ENCODE measurements at places on chromosomes 7 and 10. TPM values are rescaled to one million over a fixed set of nuclear protein-coding genes. Genes with fewer than 3 reads are reported as not detected.

SFRP4 gene
- 65.8 TPM for total RNA-seq

SPDYE11 gene
- total RNA-seq: not detected

WEE2 gene
- total RNA-seq: not detected

UPK3BL1 gene
- 5.4 TPM for total RNA-seq

AGAP5 gene
- 4.1 TPM for total RNA-seq

LIPM gene
- total RNA-seq: not detected

NCF1 gene
- not detected for total RNA-seq

RSBN1L gene
- 14.5 TPM for total RNA-seq

IL6 gene
- total RNA-seq: 32.2 TPM

LRRC18 gene
- not detected for total RNA-seq

KCND2 gene
- total RNA-seq: 0.90 TPM

UPP1 gene
- total RNA-seq: 14.4 TPM

MSMB gene
- total RNA-seq: not detected

HABP2 gene
- not detected for total RNA-seq

TMEM130 gene
- 0.12 TPM for total RNA-seq

ASIC3 gene
- not detected for total RNA-seq

TAS2R5 gene
- 0.38 TPM for total RNA-seq

MOGAT3 gene
- not detected for total RNA-seq

ADAM8 gene
- total RNA-seq: 0.60 TPM

SLC25A40 gene
- 1.8 TPM for total RNA-seq

TRIM50 gene
- not detected for total RNA-seq

LAMB1 gene
- total RNA-seq: 535 TPM

TMEM229A gene
- total RNA-seq: 0.23 TPM

NKX1-2 gene
- total RNA-seq: not detected

RAB19 gene
- total RNA-seq: not detected

VAX1 gene
- total RNA-seq: not detected

LDB3 gene
- total RNA-seq: 0.08 TPM

PPP3CB gene
- total RNA-seq: 21.1 TPM

TRA2A gene
- 25.2 TPM for total RNA-seq

RTKN2 gene
- 0.23 TPM for total RNA-seq

TRIM73 gene
- total RNA-seq: 1.3 TPM

UTF1 gene
- not detected for total RNA-seq

STAG3 gene
- 1.4 TPM for total RNA-seq

TMEM139 gene
- total RNA-seq: not detected

CNTNAP2 gene
- not detected for total RNA-seq

SLC26A3 gene
- total RNA-seq: not detected

MNX1 gene
- not detected for total RNA-seq

CYP3A4 gene
- not detected for total RNA-seq

EBLN1 gene
- not detected for total RNA-seq

SPDYE9 gene
- total RNA-seq: not detected

DLX5 gene
- total RNA-seq: not detected

THSD7A gene
- total RNA-seq: 0.38 TPM

C10orf105 gene
- total RNA-seq: under 0.01 TPM

FZD1 gene
- total RNA-seq: 31.7 TPM

SPDYE2B gene
- total RNA-seq: 0.12 TPM

HACD1 gene
- 11.0 TPM for total RNA-seq

TWNK gene
- total RNA-seq: 5.9 TPM

ASB10 gene
- not detected for total RNA-seq

PNLIPRP3 gene
- total RNA-seq: not detected

OR2A5 gene
- total RNA-seq: not detected

IFIT1B gene
- total RNA-seq: not detected

GRK5 gene
- total RNA-seq: 15.8 TPM

Data from smooth muscle cell of the coronary artery (primary cell).